Left lung (tissue), 14 donors: ENCODE measurements at places on chromosomes 4 and X. TPM values are rescaled to one million over a fixed set of nuclear protein-coding genes. Genes with fewer than 3 reads are reported as not detected.

Gene ENPEP
- polyA plus RNA-seq = 38.8 TPM

Gene TCP11X2
- polyA plus RNA-seq = 0.11 TPM

Gene GC
- 0.77 TPM for polyA plus RNA-seq

Gene HS6ST2
- 19.2 TPM for polyA plus RNA-seq

Gene ENPP6
- polyA plus RNA-seq = 0.26 TPM
